GM12878 (cell line): ENCODE measurements at places on chromosomes 5 and 9. TPM values are rescaled to one million over a fixed set of nuclear protein-coding genes. Genes with fewer than 3 reads are reported as not detected.

Gene LHX3
- polyA plus RNA-seq: not detected in 2 replicates

Gene PCDHGA8
- 0.02 TPM in 1 of 2 replicates, not detected in the other for polyA plus RNA-seq

DNA sequence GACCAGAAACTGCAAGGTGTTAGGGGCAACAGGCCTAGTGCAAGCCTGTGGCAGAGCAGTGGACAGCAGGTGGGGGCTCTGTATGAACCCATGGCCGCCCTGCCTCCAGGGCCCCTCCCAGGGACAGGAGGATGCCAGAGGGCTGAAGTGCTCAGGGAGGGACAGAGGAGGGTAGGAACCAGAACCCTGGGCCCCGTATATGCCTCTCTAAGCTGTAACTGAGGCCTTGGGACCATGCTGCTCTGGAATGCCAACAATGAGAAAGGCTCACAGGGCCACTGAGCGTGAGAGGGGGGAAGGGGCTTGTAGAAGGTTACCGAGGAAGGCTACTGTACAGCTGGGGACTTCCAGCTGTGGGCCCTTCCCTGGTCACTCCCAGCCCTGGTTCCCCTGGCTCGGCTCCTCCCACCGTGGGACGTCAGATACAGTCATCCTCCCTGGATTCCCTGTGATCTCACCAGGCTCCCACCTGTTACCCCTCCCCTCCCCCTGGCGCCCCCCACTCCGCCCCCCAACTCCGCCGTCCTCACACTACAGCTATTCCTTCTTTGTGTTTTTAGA, 21.1 kb downstream of the AQP7 start:
- no peaks in the 10 kb centered on the region for H3K36me3 ChIP-seq
- H3K4me3 ChIP-seq: no peak overlapping the region
- H3K27me3 ChIP-seq: no peaks in the 10 kb centered on the region
- no peak overlapping the region for H3K27ac ChIP-seq

Gene CCNI2
- 3.6 and 4.1 TPM in 2 replicates for polyA plus RNA-seq

Gene IER5L
- 0.15 and 0.20 TPM in 2 replicates for polyA plus RNA-seq

DNA sequence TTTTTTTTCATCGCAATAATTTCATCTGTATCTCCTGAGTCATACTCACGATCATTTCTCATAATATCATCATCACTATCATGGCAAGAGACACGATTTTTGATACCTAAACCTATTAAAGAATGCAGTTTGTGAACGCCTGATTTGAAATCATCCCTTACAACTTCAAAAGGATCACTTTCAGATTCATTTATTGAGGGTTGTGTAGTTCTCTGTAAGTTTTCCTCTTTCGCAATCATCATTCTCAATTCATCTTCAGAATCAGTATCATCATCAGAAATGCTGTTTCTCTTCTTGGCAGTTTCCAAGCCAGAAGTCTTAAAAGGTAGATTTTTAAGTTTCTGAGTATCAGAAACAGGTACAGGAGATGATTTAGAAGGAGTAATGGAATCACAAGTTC, 9.7 kb downstream of the NOL8 start:
- H3K36me3 ChIP-seq: peaks cover 14% of the 10 kb centered on the region
- H3K4me1 ChIP-seq: no peaks in the 10 kb centered on the region
- no peak overlapping the region for H3K27ac ChIP-seq
- H3K27me3 ChIP-seq: no peaks in the 10 kb centered on the region
- H3K4me3 ChIP-seq: no peak overlapping the region

DNA sequence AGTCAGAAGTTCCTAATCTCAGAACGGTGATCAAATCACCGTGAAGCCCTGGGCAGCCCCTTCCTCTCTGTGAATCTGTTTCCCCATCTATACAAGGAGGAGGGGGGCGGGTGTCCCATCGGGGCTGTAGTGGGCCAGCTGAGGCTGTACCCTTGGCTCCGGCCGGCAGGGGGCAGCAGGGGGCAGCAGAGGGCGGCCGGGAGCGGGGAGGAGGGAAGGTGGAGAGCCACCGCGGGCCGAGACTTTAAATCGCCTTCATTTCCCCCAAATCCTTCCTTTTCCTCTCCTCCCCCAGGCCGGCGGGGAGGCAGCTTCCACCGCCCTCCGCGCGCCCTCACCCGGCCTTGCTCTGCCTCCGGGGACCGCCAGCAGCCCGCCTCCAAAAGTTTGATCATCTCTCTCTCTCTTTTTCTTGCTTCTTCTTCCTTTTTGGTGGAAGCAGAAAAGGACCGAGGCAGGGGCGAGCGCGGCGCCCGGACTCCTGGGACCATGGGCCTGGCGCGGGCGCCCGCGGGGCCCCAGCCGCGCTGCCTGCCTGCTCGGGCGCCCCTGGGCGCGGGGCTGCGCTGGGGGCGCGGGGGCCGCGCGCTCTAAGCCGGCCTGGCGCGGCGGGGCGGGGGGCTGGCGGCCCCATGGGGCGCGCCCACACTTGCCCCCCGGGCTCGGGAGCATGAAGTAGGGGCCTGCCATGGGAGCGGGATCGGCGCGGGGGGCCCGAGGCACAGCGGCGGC, at the start of gene COL27A1:
COL27A1 (plus strand) TSS at position 275 of the 732 bp plus-strand sequence; CDS start at position 689, 414 bp downstream.
- no peak within 1 kb of the TSS for H3K27ac ChIP-seq
- peaks cover 11% of the 10 kb centered on the region; the same call in 1 of the 2 replicates for H3K27me3 ChIP-seq
- H3K4me1 ChIP-seq: no peaks in the 10 kb centered on the region
- DNase-seq: no peak
- H3K4me3 ChIP-seq: no peak within 1 kb of the TSS
- no peaks in the 10 kb centered on the region for H3K36me3 ChIP-seq

DNA sequence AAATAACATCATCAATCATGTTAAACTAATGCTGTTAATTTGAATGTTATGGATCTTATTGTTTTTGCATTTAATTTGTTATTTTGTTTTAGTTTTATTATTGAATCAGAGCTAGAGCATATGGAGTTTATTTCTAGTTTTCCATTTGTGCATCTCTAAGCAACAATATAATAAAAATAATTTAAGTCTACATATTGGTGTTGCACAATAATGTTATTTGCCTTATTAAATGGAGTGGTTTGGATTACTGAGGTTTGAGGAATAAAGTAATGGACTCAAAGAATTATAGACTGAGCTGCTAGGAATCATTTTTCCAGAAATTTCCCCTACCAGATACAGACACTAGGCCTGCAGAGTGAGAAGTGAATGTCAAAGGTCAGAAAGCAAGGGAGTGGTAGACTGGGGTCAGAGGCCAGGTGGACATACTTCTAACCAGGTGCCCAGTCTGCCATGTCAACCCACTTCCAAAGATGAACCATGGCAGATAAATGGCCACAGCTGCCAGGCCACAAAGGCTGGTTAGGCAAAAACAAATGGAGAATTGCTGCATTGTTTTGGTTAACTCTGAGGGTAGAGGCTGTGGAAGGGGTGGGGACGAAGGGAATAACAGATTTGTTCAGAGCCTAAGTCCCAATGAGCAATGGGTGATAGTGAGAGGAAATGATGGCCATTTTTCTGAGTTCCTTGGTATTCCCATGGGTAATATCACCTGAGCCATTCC, 113.1 kb downstream of the FBXL7 start:
- no peak for DNase-seq
- no peaks in the 10 kb centered on the region for H3K27me3 ChIP-seq
- H3K4me1 ChIP-seq: no peaks in the 10 kb centered on the region
- no peak overlapping the region for H3K4me3 ChIP-seq
- H3K27ac ChIP-seq: no peak overlapping the region

Gene GABRG2
- polyA plus RNA-seq: not detected in 2 replicates
